ENCODE measurements at places on chromosomes 7 and 10.

- no peak for DNase-seq
Observed at GRCh38 chr7:29459589-29459988, 104.0 kb upstream of the PRR15 start.

DNA sequence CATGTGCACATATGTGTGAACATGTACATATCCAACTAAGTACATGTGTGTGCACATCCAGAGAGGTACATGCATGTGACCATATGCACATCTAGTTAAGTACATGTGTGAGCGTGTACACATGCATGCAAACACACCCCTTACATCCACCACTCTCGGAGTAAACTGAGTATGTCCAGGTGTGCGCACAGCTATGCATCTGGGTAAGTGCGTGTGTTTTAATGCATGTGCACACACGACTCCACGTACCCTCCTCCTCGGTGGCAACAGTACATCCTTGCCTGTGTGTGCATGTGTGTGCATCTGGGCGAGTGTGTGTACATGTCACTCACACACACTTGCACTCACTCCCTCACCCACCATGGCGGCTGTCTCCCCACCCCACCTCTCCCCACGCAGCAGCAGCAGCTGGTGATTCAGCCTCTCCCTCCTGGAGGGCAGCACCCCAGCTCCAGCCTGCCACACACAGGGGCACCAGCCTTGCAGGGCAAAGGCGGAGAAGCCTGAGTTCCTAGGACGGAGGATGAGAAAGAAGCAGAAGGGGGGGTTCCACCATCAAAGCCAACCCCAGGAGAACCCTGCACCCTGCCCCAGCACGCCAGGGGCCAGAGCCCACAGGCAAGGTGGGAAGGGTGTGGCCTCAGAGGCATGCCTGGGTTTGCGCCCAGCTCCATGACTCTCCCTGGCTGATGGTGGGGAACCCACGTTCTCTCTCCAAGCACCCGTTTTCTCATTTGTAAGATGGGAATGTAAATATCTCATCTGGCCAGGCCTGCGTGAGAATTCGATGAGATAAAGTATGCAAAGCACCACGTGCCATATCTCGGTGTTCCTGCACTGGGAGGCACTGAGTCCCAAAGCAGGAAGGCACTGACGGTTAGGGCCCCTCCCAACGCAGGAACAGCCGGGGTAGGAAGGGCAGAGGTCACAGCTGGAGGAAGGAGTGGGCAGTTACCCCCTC lies 27.7 kb upstream of the DNAAF5 start:
- DNase-seq = no peak

DNA sequence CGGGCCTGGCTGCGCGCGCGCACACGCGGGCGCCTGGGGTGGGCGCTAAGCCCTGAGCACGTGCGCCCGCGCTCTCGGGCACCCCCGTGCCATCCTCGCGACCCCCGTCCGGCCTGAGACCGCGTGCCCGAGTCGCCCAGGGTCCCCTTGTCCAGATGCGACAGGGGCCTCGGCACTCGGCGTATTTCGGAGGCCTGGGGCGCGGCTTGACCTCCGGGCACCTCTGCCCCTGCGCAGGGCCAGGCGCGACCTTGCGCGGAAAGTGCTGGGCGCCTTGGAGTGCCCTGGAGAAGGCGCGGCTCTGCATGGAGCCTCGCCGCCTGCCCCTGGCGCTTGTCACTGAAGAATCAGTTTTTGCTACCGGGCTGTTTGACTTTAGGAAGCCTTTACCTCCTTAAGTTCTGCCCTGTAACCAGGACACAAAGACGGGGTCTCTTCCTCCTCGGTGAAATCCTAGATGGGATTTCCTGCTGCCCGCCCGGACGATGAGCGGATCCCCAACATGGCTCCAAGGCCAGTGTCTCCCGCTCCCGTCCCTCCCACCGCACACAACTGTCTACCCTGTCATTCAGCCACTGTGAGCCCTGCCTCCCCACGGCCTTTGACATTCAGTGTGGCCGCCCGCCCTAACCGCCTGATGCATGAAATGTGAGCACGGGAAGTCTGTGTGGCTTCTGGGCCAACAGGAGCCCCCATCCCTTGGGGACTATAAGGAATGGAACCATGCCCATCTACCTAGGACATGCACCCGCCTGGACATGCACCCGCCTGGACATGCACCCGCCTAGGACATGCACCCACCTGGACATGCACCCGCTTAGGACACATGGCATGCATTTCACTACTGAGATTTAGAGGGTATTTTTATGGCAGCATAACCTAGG lies 1.1 kb upstream of the STK32C start:
- DNase-seq = no peak

DNA sequence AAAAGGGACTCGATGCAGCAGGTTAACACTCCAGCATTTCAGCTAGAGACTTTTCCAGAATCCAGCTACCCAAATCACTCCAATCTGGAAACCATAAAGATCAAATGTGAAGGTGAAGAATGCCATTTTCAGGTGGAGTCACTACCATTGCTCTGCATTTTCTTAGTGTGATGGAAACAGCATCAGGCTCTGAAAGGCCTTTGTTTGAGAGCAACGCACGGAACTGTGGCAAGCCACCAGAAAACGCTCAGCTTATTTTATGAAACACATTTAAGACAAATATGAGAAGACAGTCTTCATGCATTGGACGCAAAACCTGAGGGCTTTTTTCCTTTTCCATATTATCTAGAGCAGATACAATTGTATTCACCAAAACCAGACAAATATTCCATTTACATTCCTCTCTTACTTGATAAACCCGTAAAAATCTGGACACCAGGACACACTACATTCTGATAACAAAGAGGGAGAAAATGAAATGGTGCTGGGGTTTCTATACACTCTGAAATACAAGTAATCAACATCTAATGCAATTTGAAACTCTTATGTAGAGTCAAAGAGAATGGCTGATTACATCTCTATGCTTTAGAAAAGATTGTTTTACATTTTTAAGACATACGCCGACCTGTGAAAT lies 99.1 kb downstream of the NRP1 start:
- DNase-seq = no peak

GRCh38 chr10:110772454-110773025 lies 99.2 kb upstream of the PDCD4 start:
- DNase-seq = no peak

GRCh38 chr10:79132681-79133381 lies 64.1 kb downstream of the ZMIZ1 start:
- no peak for DNase-seq

DNA sequence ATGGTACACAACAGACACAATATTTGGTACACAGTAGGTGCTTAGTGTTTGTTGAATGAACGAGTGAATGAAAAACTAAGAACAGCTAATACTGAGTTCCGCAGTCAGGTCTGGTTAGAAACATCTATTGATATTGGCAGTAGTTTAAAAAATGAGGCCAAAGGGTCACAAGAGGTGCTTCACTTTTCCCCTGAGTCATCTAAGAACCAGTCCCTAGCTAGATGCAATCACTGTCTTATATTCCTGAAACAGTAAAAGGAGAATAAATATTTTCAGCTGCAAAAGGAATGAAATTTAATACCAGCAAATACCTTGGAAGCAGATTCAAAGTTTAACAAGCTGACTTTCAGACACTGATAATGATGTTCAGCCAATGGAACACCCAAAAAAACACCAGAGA lies 54.5 kb downstream of the SCRN1 start:
- no peak for DNase-seq

DNA sequence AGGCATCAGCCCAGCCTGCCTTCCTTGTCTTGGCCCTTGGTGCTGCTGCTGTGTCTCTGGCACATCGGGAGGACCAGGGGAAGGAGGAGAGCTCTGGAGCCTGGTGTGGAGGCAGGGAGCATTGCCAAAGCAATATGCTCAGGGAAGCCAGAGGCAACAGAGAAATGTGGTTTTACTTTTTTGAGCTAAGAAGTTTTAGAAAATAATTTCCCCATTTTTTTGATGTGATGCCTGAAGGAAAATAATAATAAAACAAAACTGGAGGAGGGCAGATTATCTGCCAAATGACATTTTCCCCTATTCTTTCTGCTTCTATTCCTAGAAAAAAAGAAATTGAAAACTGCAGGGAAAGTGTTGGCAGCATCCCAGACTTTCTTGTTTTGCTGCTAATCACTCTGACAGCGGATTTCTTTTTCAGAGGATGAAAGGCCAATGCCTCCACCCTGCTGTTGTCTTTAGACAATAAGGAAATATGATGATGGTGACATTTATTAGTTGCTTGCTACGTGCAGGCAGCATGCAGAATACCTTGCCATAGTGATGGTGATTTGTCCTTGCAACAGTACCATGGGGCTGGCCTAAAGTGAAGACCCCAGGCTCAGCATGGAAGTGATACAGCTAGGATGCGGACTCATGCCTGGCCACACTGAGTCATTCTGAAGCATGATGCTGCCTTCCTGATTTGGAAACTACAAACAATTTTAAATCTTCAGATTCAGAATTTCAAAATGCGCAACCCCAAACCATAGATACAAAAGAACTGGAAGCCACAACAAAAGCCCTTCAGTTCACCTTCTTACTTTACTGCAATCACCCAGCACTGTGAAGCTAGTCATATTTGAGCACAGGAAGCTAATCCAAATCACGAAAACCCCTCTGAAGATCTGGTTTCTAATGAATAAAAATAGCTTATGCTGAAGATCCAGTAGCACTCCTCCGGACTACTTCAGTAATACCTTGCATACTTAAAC lies 260.2 kb upstream of the TMEM72 start:
- no peak for DNase-seq

- no peak for DNase-seq
Observed at GRCh38 chr7:41174521-41174920, 528.4 kb downstream of the INHBA start.

DNA sequence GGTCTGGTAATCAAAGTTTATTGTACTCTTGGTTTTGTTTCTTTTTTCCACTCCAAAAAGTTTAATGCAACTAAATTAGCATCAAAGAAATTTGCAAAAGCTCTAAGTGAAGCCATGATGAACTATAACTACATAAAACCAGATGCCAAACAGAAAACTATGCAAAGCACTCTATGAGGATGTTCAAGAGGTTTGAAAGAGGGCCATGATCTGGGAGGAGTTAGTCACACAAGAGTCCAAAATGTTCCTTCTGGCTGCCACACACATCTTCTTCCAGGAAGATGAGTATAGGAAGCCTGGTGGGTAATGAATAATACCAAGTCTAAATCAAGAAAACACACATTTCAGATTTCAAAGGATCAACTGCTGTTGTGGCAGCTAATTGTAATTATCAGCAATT lies 28.4 kb downstream of the GLI3 start:
- DNase-seq = no peak

DNA sequence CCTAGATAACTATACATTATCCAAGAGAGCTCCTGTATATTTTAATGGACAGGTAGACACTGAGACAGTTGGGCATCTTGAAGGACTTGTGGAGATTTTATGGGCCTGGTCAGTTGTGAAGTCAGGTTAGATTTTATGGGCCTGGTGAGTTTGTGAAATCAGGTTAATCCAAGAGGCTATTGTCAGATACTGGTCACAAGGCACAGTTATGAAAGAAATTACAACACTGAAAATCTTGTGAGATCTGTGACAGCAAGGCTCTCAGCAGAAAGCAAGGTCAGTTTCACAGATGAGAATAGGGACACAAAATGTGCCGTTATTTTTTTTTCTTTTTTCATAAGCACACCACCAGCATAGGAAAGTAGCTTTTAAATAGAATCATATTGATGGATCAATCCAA lies 167.6 kb downstream of the VTI1A start:
- DNase-seq = no peak

DNA sequence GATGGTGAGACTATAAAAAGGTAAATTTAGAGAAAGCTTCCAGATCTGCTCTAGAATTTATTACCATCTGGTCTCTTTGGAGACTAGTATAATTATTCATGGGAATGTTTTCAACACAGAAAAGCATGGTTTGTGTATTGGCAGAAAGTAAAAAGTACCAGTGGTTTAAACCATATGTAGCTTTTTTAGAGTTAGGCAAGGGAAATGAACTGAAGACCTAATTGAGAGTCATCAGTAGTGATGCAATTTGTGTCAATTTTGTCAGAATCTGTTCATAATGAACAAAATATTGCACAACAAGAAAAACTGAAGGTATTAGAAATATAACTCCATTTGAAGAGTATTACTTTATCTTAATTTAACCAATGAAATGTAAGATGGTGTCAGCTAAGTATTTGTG lies 181.4 kb downstream of the ADK start:
- no peak for DNase-seq

GRCh38 chr7:340200-340937 lies 50.4 kb downstream of the FOXL3 start:
- no peak for DNase-seq

DNA sequence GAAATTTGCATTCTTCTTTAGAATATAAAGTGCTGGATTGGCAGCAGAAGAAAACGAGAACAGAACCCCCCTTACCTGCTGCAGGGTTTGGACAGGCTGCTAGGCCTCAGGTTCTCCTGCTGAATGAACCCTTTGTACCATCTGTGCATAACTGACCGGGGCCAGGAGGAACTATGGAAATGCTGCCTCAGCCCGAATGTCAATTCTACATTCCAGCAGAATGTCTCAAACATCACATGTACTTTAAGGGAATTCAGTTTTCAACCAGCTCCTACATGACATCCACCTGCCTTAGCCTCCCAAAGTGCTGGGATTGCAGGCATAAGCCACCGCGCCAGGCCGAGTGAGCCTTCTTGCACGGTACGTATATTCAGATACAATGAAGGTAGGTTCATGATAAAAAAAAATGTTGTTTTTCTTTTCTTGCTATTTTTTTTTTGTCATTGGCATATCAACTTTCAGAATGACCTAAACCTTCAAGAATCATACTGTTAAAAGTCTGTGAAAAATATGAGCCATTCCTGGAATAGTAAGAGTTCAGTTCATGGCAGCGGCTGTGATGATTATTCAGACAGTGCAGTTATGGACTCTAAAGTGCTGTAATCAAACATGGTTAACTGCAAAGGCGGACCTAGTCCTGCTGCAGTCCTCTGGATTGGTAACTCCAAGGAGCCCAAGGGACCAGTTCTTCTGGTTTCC lies 84.4 kb upstream of the TNS3 start:
- DNase-seq = no peak

DNA sequence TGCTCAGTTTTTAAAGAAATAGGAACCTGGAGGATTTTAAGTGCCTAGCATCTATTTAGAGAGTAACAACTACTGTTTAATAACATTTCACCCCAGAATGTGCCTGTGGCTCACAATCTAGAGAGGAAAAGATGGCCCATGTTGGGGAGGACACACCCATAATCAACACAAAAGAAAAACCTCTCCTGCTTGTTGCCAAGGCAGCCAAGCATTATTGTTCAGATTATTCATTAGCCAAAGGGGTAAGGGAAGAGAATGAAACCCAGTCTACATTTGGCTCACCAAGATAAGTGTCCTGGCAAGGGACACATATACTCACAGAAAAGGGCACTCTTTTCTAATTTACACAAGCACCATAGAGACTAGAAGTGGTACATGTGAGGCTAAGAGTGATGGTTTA lies 17.7 kb upstream of the IFIT1B start:
- DNase-seq = no peak

DNA sequence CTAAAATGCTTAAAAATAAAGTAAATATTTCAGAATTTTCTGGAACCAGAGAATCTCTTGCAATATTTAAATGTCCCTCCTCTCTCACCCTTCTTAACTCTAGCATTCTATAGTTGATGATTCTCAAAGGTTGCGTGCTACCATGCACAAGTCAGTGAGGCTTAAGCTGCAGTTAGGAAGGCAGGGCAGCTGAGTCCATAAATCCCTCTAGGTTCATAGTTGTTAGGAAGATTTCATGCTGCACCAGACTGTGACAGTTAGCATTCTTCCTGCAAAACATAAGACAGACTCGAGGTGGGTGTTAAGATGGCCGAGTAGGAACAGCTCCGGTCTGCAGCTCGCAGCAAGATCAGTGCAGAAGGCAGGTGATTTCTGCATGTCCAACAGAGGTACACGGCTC lies 70.6 kb downstream of the MET start:
- no peak for DNase-seq
